Anterior cingulate cortex (tissue), 58 donors: ENCODE measurements at places on chromosomes 1 and 21.

GRCh38 chr1:53643041-53643880 is 95.7 kb downstream of the GLIS1 start:
- no peak for DNase-seq

GRCh38 chr1:80278936-80279335 is 1272.4 kb upstream of the ADGRL4 start:
- DNase-seq, result no peak

DNA sequence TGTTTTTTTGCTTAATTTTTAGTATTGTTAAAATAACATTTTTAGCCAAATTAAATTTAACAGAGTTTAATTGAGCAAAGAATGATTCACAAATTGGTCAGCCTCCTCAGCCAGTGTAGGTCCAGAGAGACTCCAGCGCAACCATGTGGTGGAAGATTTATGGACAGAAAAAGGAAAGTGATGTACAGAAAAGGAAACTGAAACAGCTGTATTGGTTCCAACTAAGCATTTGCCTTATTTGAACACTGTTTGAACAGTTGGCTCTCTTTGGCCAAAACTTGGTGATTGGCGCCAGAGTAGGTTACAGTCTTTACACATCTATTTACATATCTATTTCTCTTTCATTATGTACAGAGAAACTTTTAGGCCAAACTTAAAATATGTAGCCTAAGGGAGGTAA is 19.4 kb downstream of the RPS6KC1 start:
- DNase-seq, result no peak

GRCh38 chr1:3160647-3161145 is 91.7 kb downstream of the PRDM16 start:
- no peak for DNase-seq

GRCh38 chr1:26686795-26687194 is 9.0 kb upstream of the ARID1A start:
- no peak for DNase-seq

- DNase-seq, result no peak
Measured at GRCh38 chr1:70436622-70437251, 25.7 kb downstream of the CTH start.
